ENCODE measurements at places on chromosomes 7 and 10.

DNA sequence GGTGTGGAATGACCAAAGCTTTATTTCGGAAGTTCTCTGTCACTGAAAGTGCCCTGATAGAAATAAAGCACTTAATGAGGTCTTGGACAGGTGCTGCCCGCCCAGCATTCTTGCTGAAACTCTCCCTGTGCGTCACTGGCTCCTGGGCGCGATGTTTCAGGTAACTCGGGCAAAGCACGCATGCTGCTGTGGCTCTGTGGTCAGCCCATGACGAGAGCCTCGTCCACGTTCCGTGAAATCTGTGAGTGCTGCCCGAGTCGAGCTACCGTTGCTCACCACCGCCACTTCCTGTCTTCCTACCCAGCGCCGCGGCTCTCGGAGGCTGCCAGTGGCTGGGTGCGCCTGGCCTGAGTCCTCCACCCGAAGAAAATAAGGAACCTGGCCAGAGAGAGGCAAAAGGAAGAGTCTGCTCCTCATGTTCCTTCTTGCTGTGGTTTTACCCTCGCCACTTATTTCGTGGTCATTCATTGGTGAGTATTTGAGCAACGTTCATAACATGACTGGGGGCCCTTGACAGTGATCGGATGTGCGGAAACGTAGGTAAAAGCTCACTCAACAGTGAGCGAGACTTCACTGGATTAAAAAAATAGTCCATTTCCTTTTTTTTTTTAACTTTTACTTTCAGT lies 95.5 kb downstream of the MAP3K8 start:
- DNase-seq = no peak

DNA sequence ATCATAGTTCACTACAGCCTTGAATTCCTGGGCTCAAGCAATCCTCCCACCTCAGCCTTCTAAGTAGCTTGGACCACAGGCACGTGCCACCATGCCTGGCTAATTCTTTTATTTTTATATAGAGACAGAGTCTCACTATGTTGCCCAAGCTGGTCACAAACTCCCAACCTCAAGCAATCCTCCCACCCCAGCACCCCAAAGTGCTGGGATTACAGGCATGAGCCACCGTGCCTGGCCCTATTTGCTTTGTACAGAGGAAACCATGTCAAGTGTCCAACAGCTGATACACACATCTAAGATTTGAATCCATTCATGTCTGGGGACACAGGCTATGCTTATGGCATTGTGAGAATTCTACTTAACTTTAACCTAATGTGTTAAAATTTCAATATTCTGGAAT lies 29.9 kb upstream of the MPP7 start:
- DNase-seq = no peak

GRCh38 chr10:127995939-127996338 lies 89.0 kb downstream of the PTPRE start:
- no peak for DNase-seq

DNA sequence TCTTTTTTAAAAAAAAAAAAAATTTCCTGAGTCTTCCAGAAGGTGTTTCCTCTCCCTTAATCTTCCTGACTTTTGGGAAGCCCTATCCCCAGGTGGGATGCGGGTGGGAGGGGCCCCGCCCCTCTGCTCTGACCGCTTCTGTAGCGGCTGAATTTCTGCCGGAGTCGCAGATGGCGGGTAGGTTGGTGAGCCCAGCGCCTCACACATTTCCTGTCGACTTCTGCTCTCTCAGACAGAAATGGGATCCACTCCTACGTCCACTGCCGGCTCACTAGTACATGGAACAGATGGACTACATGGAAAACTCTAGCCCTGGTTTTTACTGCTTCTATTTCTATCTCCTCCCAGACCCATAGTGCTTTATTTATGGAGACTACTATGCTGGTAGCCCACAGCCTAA lies 90.9 kb downstream of the NEUROD6 start:
- no peak for DNase-seq

DNA sequence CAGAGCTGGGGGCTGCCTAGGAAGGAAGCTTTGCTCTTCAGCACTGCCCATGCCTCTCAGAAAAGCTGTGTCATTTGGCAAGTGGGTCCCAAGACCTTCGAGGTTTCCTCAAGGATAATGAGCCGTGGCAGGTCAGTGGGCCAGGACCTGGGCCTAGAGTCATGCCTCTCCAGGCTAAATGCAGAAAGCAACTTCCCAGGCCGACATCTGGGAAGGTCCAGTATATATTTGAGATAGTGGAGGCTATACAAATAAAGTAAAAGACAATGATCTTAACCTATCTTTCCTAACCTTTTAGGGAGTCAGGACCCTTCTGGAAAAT lies 2.4 kb upstream of the HOXA10 start:
- DNase-seq = no peak

DNA sequence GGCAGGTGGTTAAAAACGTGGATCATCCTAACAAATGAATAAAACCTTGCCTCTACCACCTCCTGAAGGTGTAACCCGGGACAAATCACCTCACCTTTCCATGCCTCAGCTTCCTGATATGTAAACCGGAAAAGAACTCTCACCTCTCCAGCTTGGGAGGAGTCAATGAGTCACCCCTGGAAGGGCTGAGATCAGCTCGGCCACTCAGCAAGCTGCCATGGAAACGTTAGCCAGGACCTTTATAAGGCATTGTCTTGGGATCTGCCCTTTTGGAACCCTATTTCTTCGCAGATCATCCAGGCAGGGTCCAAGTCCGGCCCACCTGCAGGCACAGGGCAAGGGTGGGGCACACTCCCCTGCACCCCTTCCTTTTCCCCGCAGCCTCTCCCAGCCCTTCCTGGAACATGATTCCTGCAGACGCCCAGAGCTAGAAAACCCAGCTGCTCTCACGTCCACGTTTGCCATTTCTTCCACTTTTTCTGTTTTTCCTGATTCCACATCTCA lies 81.6 kb upstream of the PFKP start:
- DNase-seq = peak; percentile 83

GRCh38 chr10:77405771-77406241 lies 231.8 kb downstream of the KCNMA1 start:
- peak; percentile 93 for DNase-seq

- DNase-seq = no peak
Observed at GRCh38 chr10:112526139-112526538, 79.1 kb downstream of the VTI1A start.
